ENCODE measurements at places on chromosomes 3 and 15.

DNA sequence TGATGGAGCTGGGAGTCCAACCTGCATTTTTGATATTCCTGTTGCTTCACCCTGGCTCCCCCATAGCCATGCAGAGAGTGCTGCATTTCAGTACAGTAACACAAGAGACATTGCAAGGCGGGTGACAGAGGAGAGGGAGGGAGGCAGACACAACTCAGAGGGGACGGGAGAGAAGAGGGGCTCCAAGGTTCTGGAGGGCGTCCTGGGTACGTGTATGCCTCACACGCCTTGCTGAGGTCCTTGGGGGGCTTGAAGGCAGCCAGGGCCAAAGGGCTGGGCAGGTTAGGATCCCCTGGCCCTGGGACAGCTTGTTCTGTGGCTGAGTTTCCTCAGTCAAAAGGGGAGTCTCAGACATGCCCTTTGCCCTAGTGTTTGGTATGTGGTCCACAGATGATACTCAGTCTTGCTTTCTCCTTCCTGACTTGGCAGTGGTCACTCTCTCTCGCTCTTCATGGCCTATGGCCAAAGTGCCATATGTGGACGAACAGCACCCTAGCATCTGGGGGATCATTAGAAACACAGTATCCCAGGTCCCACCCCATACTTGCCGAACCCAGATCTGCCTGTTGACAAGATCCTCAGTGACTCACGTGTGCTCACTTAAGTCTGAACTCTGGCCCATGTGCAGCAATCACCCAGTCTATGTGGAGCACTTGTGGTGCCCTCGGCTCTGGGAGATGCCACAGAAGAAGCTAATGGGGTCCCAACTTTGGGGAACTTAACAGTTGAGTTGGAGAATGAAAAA, 52.9 kb downstream of the FGD5 start:
- DNase-seq = no peak

- DNase-seq = no peak
Measured at GRCh38 chr3:136645915-136646314, 106.3 kb downstream of the STAG1 start.

DNA sequence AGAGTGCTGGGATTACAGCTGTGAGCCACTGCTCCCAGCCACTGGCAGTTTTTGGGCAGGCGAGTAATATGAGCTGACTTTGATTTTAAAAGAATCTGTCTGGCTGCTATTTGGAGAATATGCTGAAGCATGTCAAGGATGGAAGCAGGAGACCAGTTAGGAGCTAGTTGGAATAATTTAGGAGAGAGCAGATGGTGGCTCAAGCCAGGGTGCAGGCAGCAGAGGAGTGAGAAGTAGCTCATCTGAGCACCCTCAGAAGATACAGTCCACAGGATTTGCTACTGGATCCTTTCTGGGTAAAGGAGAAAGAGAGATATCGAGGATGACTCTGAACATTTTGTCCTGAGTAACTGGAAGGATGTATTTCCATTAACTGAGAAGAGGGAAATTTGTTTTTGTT, 30.4 kb upstream of the BDH1 start:
- no peak for DNase-seq

GRCh38 chr3:18847583-18848197, 300.6 kb upstream of the KCNH8 start:
- no peak for DNase-seq

- DNase-seq = no peak
Measured at GRCh38 chr3:32037932-32038267, 56.4 kb downstream of the ZNF860 start.

DNA sequence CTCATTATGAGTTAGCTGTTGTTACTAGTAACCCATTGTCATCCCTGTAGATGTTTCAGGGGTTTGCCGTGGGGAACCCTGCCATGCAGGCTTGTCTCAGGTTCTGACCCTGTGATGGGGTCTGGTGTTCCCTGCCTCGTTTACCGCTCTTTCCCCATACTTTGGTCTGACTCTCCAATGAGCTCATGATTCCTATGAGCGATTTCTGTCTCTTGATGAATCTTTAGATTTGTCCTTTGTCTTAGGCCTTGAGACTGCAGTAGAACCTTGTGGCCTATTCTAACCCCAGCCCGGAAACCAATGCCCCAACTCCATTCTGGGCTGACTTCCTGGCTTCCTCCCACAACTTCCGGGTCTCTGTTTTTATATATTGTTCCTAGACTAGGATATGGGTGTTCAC, 11.3 kb upstream of the IQGAP1 start:
- DNase-seq = no peak

- DNase-seq = no peak
Measured at GRCh38 chr3:28575746-28576613, 227.4 kb upstream of the AZI2 start.

- DNase-seq = no peak
Measured at GRCh38 chr3:140595295-140595694, 82.6 kb upstream of the TRIM42 start.

DNA sequence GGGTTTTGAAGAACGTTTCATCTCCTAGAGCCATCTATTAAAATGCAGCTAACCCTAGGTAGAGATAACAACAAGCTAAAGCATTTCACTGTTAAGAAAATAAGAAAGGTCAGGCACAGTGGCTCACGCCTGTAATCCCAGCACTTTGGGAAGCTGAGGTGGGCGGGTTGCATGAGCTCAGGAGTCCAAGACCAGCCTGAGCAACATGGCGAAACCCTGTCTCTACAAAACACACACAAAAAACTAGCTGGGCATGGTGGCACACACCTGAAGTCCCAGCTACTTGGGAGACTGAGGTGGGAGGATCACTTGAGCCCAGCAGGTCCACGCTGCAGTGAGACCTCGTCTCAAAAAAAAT, 5.4 kb upstream of the TBC1D5 start:
- DNase-seq = no peak

DNA sequence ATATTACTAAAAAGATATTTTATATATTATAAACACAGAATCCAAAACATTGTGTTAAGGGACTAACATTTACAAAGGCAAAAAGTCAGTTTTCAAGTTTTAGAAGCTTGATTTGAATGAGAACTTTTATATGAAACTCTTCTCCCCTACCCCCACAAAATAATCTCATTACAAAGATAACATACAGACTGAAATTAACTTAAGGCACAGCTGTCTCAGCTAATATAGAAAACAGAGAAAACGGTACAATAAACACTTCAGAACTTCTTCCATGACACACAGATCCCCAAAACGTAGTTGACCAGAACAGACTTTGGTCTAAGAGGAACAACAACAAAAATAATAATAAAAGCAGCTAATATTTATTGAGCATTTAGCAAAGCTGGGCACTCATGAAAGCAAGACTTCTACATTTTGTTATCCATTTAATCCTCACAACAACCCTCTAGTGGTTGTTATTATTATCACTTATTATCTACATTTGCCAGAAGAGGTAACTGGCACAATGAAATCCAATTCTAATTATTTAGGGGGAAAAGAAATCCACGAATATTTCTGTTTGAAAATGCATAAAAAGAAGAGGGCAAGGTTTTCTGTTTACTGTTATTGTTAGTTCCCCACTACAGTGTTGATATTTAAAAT, 68.1 kb downstream of the PFN2 start:
- no peak for DNase-seq

DNA sequence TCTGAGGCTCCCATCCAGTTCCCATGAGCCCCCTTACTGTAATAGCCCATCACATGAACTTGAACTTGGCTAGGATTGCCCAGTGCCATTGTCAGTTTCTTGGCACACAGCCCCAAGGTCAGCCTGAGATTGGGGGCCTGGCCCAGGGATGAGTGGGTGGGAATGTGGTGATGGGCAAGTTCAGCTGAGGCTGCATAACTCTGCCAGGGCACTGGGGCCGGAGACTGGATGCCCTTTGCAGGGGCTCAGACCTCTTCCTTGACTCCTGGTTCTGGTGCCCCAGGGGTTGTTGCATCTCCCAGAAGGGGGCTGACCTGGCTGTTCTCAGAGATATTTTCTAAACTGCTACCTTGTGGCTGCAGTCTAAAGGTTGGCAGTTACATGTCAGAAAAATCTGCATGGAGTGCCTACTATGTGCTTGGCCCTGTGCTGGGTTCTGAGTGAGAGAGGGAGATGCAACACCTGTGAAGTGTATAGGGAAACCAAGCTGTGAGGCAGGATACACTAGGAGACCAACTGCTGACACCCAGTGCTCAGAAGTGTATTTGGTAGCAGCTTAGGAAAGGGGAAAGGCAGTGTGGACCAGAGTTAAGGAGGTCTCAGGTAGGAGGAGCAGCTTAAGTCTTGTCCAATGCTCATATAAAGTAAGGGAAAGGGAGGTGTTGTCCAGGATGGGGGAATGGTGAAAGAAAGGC, 74.8 kb upstream of the PRR23C start:
- DNase-seq = no peak

DNA sequence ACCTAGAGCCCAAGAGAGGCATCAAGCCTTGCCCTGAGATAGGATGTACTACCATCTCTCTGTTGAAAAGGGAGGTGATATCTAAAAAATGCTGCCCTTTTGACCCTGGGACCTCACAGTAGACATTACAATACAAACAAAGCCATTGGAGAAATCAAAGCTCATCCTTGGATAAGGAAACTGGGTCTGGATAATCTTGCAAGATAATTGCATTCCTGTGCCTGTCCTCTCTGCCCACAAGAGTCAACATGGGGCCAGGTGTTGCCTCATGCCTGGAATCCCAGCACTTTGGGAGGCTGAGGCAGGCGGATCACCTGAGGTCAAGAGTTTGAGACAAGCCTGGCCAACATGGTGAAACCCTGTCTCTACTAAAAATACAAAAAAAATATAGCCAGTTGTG, 57.3 kb upstream of the DLG1 start:
- DNase-seq = no peak

Measured in fibroblast of skin of left quadriceps (primary cell).